Stimulated activated CD8-positive, alpha-beta memory T cell treated with anti-CD3 and anti-CD28 coated beads, Interleukin-2, amount 100 ng/mL, for 1 hour (primary cell): ENCODE measurements at places on chromosomes 12 and 14.
A peak's percentile ranks its signal among the peaks of the same experiment; 100 is the strongest.

DNA sequence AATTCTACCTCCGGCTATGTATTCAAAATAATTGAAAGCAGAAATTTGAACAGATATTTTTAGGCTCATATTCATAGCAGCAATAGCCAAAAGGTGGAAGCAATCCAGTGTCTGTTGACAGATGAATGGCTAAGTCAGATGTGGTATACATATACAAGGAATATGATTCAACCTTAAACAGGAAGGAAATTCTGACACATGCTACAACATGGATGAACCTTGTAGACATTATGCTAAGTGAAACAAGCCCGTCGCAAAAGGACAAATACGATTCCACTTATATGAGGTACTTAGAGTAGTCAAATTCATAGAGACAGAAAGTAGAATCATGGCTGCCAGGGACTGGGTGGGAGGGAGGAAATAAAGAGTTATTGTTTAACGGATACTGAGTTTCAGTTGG, 331.6 kb downstream of the PCNX1 start:
- DNase-seq = no peak

DNA sequence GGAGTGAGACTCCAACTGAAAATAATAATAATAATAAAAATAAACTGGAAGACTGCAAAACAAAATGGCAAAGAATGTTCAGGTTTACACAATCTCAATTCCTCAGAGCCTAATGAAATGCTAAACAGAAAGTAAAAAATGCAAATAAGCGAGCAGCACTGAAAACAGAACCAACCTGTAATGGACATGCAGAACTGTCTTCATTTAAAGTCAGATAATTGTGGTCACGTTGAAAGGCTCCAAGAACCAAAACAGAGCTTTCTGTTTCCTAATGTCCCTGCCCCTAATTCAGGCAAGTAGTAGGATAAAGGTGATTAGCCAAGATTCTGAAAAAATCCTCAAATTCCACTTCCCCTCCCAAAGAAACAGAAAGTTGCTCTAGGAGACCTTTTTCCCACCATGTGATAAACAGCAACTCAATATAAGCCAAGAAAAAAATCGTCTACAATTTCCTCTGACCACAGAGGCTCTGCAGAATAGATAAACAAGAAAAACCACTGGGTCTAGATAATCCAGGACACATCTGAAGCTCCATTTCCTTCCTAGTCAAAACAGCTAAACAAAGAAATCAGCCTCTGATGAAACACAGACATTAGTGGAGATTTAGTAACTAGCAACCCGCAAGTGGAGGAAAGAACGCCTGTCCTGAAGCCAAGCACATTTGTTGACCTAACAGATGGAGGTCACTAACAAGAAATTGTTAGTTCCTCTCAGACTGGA, 3.0 kb downstream of the MIS18BP1 start:
- DNase-seq = no peak

DNA sequence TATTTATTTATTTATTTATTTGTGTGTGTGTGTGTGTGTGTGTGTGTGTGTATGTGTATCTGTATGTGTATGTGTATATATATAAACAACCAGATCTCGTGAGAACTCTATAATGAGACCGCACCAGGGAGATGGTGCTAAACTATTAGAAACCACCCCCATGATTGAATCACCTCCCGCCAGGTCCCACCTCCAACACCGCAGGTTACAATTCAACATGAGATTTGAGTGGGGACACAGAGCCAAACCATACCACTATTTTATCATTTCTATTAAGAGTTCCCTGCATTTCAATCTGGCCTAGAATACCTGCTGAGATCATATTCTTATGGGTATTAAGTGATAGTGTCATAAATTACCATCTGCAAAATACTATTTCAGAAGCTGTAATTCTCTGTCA, 243.8 kb upstream of the PLEKHG7 start:
- no peak for DNase-seq

DNA sequence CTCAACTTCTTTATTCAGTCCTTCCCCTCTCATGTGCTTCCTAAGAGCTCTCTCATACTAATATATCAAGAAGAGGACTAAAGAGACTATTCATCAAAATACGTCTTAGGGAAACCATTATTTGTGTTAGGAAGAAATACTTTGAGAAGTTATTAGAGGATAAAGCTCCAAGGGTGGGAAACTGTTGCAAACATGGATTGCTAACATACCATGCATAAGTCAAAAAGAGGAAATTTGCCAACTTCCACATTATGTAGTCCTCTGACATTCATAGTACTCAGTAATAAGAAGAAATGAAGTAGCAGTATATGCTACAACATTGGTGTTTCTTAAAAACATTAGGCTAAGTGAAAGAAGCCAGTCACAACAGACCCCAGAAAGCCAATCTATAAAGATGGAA, 128.8 kb upstream of the CLEC14A start:
- DNase-seq = no peak

DNA sequence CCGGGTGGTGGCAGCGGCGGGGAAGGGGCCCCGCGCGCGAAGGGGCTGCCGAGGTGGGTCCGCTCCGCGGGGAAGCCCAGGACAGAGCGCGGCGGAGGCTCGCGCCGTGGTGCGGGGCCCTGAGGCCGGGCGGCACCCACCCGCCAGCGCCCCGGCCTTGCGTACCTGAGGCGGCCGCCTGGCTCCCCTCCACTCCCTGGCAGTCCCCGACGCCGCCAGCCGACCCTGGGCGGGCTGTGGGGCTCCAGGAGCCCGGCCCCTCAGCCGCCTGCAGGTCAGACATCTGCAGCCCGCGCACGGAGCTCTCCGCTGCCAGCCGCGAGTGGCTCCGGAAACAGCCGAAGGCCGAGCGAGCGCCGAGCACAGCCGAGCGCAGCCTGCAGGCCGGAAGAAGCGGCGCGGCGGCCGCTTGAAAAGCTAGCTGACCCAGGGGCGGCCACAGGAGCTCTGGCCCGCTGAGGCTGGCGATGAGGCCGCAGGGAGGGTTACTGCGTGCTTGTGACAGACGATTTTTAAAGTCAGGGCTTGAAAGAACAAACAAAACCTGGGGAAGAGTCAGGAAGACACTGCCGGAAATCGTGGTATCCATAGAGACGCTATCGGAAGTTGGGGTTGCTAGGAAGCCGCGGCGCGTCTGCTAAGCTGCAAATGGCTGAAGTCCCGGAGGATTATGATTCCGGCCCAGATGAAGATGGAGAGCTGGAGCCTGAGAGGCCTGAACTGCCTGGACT, at the start of the genes SAMD15 and TMED8:
SAMD15 (plus strand) TSS at position 609 of the 731 bp plus-strand sequence; CDS start at position 649, 40 bp downstream.
TMED8 (minus strand) TSS at position 324 of the 731 bp plus-strand sequence; CDS start at position 283, 41 bp downstream.
- peak; percentile 70 for DNase-seq

- no peak for DNase-seq
Observed at GRCh38 chr12:42981379-42981778, 391.8 kb upstream of the PRICKLE1 start.

DNA sequence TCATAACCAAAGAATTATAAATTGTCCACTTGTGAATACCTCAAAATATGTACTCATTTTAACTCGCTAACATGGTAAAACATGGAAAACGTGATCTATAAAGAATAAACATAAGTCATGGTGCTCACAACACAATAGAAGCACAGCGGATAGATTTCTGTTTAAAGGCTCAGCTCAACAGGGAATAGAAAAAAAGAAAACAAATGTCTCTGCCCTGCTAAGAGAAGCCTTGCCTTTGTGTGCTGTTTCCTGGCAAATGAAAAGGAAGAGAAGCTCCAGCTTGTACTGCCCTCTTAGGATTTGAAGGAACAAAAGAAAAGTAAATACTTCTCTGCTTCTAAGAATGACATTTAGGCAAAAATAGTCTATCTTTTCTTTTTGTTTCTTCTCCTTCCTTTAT, 121.0 kb upstream of the KRR1 start:
- no peak for DNase-seq

DNA sequence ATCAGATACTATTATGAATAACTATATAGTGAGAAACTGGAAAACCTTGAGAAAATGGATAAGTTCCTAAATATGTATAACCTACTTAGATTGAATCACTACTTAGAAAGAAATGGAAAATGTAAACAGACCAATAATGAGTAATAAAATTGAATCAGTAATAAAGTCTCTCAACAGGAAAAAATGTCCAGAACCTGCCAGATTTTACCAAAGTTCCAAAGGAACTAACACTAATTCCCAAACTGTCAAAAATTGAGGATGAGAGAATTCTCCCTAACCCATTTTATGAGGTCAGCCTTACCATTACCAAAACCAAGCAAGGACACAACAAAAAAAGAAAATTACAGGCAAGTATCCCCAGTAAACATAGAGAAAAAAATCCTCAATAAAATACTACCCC, 272.0 kb downstream of the RPAP3 start:
- DNase-seq = no peak

DNA sequence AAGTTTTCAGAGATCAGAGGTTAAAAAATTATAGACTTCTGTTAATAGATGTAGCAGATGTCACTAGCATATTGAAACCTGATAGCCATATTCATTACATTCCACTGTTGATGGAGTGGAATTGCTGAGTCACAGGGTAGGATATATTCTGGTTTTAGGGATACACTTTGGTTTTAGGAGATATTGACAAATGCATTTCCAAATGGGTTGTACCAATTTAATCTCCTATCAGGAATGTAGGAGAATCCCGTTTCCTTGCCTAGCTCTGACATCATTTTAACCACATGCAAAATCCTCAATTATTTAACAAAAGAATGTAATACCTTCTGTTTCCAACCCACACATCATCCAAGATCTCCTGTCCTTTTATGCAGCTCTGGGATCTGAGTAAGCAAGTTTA, 30.7 kb upstream of the ESR2 start:
- no peak for DNase-seq

DNA sequence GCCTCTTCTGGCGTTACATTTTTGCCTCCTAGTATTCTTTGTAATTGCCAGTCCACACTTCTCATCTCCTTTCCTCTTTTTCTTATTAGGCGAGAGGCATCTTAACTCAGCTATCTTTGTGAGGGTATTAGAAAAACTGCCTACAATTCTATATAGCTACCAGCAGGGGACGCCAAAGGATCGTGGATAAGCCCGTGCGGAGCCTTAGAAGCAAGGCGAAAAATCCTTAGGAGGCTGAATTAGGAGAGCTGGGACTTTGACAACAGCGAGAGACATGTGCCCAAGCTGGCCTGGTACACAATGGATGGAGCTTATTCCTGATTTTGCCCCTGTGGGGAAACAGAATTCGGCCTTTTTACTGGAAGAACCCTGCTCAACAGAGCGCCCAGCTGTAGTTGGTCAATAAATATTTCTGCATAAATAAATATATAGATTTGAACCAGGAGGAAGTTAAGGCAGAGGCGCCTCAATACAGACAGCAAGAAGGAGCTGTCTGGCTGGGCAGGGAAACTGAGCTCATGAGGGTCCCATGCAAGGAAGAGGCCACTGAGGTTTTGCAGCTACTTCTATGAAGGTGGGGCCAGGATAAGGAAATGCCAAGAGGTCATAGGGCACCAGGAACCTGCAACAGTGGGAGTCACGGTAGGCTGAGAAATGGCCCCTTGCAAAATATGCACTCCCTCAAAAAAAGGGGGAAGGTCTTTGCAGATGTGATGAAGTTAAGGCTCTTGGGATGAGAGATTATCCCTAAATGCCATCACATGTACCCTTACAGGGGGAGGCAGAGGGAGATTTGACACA, 14.6 kb upstream of the RBM19 start:
- no peak for DNase-seq

DNA sequence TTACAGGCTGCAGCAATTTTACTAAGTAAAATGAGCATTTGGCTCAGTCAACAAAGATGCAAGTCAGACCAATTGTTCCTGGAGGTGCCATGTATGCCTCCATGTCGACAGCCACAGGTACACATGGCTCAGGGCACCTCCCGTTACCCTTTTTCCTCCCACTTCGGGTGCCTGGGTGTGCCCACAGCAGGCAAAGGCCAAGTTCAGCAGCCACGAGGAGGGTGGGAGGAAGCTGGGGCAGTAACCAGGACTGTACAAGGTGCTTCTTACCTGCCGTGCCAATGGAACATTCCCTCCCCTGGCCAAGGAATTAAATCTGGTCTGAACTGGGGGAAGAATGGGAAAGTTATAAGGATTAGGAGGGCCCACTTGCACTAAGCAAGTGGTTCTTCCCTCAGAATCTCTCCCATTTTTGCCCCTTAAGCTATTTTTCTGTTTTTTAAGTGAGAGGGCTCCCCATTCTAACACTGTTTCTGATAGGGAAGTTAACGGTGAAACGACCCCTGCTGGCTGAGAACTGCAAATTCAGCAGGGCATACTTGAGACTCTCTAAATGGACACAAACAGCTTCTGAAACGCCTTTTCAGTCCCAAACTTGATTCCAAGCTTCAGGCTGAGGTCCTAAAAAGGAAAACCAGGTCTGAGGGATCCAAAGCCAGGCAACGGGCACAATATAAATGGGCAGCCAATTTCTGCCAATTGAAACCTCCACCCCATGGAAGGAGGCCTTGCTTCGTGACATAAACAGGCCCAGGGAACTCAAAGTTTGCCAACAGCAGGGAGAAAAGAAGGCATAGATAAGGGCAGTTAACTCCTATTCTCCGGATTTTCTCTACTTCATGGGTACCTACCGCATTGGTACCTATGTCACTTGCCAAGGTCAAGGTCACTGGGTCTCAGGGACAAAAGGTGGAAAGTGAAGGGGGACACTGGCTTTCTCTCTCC, 24.8 kb downstream of the CLECL1 start:
- DNase-seq = peak; percentile 31

- peak; percentile 37 for DNase-seq
Observed at GRCh38 chr14:92613008-92613658, 99.6 kb downstream of the RIN3 start.

DNA sequence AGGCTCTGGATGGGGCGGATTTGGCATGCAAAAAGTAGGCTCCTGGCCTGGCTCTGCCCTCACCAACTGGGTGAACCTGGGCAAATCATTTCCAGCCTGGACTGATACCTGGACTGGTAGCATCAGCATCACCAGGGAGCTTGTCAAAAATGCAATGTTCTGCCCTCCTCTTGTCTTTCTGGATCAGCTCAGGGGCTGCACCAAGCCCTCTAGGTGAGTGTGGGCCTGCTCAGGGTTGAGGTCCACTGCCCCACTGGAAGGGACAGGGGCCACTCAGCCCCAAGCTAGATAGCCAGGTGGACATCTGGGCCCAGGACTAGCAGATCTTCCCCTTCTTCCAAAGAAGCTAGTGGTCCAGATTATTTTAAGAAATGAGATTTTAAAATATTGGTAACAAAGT, 99.6 kb downstream of the RBM19 start:
- DNase-seq = no peak

GRCh38 chr14:54490445-54491175, 1.8 kb upstream of the GMFB start:
- DNase-seq = no peak

GRCh38 chr14:60965402-60965801, 15.5 kb downstream of the TRMT5 start:
- DNase-seq = no peak

- no peak for DNase-seq
Observed at GRCh38 chr12:15873556-15873955, 8.6 kb upstream of the STRAP start.

- no peak for DNase-seq
Observed at GRCh38 chr12:107929436-107929835, 154.9 kb downstream of the ASCL4 start.
